ENCODE measurements at places on chromosomes 4 and X. TPM values are rescaled to one million over a fixed set of nuclear protein-coding genes. Genes with fewer than 3 reads are reported as not detected.

DNA sequence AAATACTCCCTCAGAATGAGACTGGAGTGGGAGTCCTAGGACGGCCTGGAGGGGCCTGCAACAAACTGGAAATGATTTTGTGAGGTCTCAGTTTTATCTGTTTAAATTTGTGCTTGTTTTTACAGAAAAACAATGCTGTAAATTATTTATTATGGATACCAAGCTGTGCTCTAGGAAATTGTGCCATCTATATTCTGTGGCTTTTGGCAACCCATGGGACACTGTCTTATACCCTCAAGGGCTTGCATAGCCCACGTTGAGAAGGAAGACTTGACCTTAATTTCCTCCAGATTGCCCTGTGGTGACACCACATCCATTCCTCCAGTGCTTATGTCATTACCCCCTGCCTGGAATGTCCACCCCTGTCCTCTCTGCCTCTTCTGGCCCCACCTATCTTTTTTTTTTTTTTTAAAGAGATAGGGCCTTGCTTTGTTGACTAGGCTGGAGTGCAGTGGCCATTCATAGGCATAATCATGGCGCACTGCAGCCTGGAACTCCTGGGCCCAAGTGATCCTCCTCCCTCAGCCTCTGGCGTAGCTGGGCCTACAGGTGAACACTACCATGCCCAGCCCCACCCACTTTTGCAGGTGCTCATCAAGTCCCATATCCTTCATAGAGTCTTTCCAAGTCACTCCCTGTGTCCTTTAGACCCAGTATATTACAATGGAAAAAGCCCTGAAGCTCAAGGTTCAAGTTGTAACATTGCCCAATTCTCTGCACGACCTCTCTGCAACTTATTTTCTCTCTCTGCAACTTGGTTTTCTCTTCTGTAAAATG, 77.4 kb downstream of the HPRT1 start:
- DNase-seq: peak; percentile 81

DNA sequence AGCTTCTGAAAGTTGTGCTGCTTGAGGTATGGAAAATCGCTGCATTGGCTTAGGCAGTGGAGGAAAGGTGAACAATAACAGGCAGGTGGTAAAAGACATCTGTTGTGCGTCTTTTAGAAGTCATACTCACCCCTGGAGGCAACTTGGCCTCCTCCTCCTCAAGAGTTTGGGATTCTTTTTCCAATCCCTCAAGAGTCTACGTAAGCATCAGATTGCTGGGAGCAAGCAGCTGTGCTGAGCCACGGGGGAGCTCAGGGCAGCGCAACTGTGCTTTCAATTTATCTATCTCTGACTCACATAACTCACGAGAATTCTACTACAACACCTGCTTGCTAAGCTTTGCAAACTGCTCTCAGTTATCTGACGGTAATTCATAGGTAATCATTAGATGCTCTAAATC, 6.4 kb upstream of the RBMX2 start:
- DNase-seq: peak; percentile 27

DNA sequence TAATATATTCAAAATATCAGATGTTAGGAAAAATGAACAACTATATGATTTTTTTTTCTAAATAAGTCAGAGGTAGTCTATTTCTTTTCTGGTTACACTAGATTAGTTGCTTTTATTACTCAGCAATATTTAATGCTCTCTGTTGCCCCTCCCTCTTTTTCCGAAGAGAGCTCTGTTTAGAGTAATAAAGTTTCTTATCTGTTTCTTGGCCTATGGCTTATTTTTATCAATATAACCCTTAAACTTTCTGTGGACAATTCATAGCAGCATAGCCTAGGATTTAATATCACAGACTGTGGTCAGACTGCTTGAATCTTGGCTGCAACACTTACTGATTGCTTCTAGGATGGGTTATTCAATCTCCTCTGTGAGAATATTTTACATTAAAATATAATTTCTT, 2315.4 kb upstream of the AGA start:
- DNase-seq: no peak

DNA sequence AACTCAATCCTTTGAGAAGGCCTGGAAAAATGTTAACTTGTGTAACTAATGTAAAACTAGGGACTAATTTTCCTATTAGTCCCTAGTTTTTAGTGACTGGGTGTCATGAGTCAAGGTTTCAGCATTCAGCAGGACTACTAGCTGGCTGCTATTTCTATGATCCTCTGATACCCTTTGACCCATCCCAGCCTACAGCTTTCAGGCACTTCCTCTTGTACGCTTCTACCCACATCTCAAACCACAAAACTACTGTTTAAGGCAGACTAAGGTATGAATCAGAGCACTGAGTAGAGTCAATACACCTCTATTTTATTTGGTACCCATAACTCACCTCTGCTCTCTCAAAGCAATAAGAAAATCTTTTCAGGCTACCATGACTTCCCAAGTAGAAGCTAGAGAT, 809.6 kb downstream of the PDHA2 start:
- DNase-seq: peak; percentile 69

DNA sequence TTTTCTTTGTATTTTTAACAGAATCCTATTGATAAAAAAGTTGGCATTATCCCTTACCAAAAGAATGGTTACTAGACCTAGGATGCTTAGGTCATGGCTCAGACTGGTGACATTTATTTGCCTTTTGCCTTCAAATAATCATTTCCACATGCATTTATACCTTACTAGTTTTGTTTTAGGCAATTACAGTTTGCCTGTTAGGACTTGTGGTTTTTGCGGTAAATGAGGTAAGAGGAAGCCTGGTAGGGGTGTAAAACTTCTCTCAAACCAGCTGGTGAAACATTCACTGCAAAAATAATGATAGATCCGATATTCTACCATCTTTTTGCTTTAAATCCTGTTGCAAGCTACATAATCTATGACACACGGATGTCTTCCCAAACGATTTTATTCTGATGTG, 12.1 kb downstream of the LAMP2 start:
- DNase-seq: peak; percentile 54

Gene CT45A1
- total RNA-seq: not detected

GRCh38 chr4:6152869-6153705, 47.3 kb downstream of the JAKMIP1 start:
- no peak for DNase-seq

Gene CXCL8
- 3.2 TPM for total RNA-seq

DNA sequence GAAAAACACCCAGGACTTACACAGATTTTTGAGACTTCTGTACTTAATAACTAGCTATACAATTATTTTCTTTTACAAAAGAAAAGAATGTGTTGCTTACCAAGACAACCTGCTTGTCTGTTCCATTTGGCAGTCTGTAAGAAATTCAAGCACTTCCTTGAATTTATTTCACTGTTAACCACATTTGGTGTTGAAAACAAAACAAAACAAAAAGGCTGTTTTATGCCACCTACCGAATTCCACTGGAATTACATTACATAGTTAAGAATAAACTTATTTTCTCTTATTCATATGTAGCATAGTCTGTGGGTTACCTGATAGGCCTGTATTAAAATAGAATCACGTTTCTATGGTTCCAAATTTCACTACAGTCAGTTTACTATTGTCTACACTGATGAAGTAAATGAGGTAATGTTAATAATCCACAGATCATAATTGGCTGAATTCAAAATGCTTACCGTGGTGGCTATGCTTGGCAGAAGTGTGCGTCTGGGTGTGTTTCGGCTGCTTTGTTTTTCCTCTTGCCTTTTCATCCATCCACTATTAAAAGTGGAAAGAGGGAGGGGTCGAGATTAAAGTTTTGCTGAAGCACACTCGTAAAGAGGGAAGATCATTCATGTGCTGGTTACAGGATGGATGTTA, at the start of gene TLR1:
TSS of gene TLR1 (minus strand) at position 138 of the 642 bp plus-strand sequence. CDS start 5,960 bp downstream, outside the sequence.
- peak; percentile 76 for DNase-seq

GRCh38 chr4:158728236-158728635, 5.0 kb upstream of the PPID start:
- no peak for DNase-seq

Gene FHDC1
- 0.13 TPM for total RNA-seq

Gene TCEAL6
- total RNA-seq: not detected

DNA sequence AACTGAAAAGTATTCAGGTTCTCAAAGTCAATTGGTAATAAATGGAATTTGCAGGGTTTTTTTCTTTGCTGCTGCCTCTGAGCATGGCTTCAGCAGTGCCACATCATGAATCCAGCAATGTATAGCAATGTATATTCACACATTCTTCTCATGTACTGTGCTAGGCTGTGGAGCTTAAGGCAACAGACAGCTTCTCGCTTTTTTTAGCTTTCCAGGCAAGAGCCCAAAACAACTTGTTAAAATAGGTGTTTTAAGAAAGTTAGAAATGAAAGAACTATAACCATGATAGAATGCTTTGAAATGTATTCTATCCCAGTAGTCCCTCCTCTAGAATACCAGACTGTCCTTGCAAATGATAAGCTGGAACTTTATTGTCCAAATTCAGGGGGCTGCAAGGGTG, 30.4 kb downstream of the SMIM43 start:
- DNase-seq: no peak

DNA sequence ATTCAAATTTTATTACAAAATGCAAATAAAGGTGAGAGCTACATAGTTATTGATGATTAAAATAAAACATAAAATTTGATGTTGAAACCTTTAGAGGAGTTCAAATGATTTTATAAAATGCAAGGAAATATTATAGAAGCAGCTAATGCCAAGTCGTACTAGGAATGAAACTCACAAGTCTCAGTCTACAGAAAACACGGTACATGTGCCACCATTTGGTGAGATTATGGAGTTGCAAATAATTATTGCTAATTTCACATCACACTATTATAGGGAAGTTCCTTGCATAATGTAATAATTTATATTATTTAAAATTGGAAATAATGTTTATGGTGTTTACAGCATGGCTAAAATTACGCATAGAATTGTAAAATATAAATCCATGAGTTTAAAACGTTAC, 1601.7 kb upstream of the TENM3 start:
- no peak for DNase-seq

DNA sequence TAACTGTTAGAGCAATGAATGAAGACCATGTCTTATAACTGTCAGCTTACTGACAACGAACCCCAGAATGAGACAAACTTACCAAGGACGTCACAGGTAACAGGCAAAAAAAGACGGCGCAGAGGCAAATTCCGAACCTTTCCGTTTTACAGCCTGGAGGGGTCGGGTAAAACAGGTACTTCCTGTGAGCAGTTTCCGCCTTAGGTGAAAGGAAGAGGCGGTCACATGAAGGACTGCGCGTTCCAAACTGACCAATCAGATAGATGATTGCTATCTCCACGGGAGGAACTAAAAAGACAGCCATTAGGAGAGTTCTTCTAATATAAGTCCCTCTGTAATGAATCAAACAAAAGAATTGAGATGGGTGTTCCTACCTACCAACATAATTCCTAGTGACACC, at the start of gene COX7B2:
TSS of gene COX7B2 (minus strand) at position 168 of the 400 bp plus-strand sequence. CDS start 174,053 bp downstream, outside the sequence.
- no peak for DNase-seq

Gene PABPC4L
- 0.90 TPM for total RNA-seq

Gene CFI
- 0.83 TPM for total RNA-seq

All from LHCN-M2 (cell line).